ENCODE measurements at places on chromosomes 6 and 20. TPM values are rescaled to one million over a fixed set of nuclear protein-coding genes. Genes with fewer than 3 reads are reported as not detected.

The ALDH5A1 gene
- total RNA-seq = 4.0 TPM

The NRSN2 gene
- total RNA-seq = 44.2 TPM

The HSPA12B gene
- total RNA-seq = 18.5 TPM

The SLC17A4 gene
- not detected for total RNA-seq

The HLA-DRB1 gene
- total RNA-seq = 78.2 TPM

The NSFL1C gene
- 62.0 TPM for total RNA-seq

The SMIM29 gene
- total RNA-seq = 24.5 TPM

The HTR1E gene
- total RNA-seq = not detected

The FNDC1 gene
- total RNA-seq = 2.8 TPM

The TRIM31 gene
- not detected for total RNA-seq

The GSTA2 gene
- not detected for total RNA-seq

The RAD21L1 gene
- total RNA-seq = not detected

The AK9 gene
- total RNA-seq = 8.1 TPM

The HIVEP1 gene
- total RNA-seq = 35.2 TPM

The SLC22A7 gene
- total RNA-seq = not detected

The TXLNB gene
- total RNA-seq = 1.7 TPM

The FNDC11 gene
- total RNA-seq = 0.19 TPM

Measured in posterior vena cava (tissue), 2 donors.